Panc1 (cell line): ENCODE measurements at places on chromosomes 2 and 18.

DNA sequence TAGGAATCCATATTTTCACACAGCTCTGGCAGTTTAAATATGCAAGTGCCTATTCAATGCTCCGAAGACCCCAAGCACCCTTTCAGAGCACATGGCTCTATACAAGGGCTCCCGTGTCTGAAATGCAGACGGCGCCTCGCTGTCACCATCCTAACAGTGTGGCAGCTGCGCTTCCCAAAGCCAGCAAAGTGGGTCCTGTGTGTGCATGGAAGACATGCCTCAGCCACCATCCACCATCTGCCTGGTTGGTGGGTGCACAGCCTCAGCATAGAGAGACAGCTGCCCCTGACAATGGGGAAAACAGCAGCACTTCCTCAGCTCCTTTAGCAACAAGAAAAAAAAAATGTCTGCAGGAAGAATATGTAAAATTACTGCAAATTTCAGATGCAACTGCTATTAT lies 218.1 kb downstream of the SP3 start:
- DNase-seq = no peak

- no peak for DNase-seq
These were observed 240.8 kb upstream of the RGPD4 start for GRCh38 chr2:107585851-107586250.

- DNase-seq = no peak
These were observed 10.1 kb upstream of the GRHL1 start for GRCh38 chr2:9941196-9941995.

GRCh38 chr2:37564356-37564755 lies 107.1 kb downstream of the CDC42EP3 start:
- DNase-seq = no peak

- no peak for DNase-seq
These were observed 404.8 kb downstream of the LNPK start for GRCh38 chr2:175597286-175597685.

- no peak for DNase-seq
These were observed 11.9 kb downstream of the NYAP2 start for GRCh38 chr2:225411452-225411851.
